Activated gamma-delta T cell treated with Interleukin-2 at 50 U/mL for 16 hours (primary cell): ENCODE measurements at places on chromosomes 2 and 18.

DNA sequence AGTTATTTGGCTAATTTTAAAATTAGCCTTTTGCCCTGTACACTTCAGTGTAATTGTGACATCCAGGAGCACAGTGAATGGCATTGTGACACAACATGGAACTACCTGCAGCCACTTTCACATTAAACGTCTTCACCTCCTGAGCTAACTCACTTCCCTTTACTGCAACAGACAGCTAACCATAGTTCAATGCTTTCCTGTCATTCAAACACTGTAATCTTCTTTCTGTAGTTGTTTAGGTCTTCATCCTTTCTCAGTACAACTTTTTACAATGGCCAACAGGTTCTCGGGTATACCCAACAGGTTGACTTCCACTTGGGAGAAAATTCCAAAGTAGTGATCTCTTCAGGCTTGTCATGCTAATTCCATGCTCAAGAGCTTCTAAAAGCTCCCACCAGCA is 8.6 kb upstream of the AGPS start:
- DNase-seq: no peak

DNA sequence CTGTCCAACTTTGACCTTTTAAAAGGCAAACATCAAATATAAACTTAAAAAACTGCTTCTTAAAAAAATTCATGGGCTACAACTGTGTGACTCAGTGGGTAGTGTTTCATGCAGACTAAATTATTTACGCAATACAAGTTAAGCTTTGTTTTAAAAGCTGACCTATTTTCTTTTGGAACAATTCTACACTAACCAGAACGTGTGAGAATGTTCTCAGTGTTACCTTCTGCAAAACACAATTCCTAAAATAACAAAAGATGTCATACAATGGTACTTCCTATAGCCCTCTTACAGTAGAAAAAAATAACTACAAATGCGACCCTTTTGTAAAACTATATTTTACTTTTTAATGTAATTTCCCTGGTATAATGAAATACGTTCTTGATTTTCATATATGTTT is 793.8 kb upstream of the FSHR start:
- DNase-seq: no peak

- DNase-seq: no peak
Measured at GRCh38 chr2:66604326-66604725, 169.4 kb downstream of the MEIS1 start.

- DNase-seq: no peak
Measured at GRCh38 chr2:45945302-45945717, 293.8 kb downstream of the PRKCE start.

GRCh38 chr2:205188239-205189138 is 493.8 kb upstream of the NRP2 start:
- DNase-seq: no peak

- no peak for DNase-seq
Measured at GRCh38 chr18:46464926-46465655, 191.9 kb downstream of the LOXHD1 start.

DNA sequence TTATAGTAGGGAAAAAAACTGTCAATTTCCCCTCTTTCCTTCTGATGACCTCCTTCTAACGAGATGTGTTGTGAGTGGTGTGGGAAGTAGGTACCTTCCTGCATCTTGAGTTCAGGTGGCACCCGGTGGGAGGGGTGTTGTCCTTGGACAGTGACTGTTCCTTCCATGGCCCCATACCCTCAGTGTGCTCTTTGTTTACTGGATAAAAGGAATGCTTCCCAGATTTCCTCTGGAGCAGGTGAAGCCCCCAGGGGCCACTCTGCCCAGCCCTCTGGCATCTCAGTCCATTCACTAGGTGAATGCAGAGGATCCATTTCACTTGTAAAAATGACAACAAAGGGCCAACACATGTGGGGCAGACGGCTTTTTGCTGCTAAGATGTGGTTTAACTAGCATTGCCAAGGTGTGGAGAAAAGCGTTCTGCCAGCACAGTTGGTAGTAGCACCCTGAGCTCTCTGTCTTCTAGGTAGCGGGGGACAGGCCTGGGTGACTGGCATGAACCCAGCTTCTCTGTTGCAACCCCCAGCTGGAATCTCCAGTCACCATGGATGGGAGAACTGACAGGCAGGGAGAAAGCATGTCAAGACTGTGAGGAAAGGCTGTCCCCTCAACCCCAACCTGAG is 6.9 kb downstream of the GDF7 start:
- no peak for DNase-seq

DNA sequence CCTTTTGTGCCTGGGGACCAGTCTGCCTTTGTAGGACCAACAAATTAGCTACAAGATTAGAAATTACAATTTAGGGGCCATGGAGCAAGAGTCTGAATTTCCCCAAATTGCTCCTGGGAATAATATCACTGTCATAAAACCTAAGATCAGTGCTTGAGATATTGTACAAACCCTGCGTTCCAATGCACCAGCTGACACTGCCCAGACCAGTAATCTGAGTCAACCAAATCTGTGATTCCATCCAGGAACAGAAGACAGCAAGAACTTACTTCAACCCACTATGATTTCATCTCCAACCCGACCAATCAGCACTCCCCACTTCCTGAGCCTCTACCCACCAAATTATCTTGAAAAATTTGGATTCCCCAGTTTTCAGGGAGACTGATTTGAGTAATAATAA is 1305.0 kb upstream of the NRXN1 start:
- no peak for DNase-seq

DNA sequence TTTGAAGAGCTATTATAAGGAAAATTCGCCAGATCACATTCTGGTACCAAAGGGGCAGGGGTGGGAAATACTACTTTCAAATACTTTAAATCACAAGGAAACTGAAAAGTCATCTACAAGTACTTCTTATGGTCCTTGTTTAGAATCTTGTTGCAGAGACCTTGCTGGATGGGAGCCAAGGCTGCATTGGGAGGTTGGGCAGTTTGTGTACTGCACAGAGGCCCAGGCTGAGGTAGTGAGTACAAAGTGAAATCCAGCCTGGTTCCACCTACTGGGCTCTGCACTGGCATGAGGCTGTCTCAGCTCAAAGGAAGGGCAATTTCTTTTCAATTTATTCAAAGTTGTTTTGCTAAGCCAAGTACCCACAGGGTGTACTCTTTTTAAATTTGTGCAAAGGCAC is 140.3 kb upstream of the DLX2 start:
- no peak for DNase-seq

- no peak for DNase-seq
Measured at GRCh38 chr2:156908825-156909224, 348.7 kb upstream of the GALNT5 start.

DNA sequence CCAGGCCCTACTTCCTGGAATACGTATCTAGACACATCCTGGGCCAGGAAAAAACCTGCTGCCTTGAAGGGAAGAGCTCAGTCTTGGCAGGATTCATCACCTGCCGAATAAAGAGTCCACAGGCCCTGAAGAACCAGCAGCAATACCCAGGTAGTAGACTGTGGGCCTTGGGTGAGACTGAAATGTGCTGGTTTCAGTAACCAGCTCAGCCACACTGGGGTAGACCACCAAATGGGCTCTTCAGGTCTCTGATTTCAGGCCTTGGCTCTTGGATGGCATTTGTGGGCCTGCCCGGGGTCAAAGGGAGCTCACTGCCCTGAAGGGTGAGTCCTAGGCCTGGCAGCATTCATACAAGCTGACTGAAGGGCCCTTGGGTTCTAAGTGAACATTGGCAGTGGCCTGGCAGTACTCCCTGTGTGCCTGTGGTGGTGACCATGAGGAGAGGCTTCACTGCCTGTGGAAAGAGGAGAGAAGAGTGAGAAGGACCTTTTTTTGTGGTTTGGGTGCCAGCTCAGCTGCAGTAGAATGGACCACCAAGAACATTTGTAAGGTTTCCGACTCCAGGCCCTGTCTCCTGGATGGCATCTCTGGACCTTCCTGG is 175.1 kb downstream of the ANKRD30B start:
- DNase-seq: no peak

- no peak for DNase-seq
Measured at GRCh38 chr18:59516356-59517155, 157.5 kb upstream of the LMAN1 start.

- peak; percentile 74 for DNase-seq
Measured at GRCh38 chr2:136131961-136132824, 14.2 kb upstream of the CXCR4 start.

GRCh38 chr2:134681201-134681600 is 37.6 kb downstream of the TMEM163 start:
- no peak for DNase-seq

DNA sequence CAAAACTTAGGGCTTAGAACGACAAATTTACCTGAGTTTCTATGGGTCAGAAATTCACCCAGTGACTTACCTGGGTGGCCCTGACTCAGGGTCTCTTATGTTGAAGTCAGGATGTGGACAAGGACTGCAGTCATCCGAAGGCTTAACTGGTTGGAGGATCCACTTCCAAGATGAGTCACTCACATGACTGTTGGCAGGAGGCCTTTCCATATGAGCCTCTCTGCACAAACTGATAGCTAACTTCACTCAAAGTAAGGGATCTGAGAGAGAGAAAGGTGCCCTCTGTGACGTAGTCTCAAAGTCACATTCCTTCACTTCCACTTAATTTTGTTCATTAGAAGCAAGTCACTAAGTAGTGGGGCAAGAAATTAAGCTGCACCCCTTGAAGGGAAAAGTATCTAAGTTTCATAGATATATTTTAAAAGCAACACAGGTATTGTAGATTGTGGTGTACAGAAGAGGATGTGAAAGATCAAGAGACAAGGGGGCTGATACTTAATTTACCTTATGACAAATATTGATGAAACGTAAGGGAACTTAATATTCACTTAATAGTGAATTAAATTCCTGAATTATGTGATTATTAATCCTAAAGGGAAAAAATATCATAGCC is 48.4 kb downstream of the TANK start:
- DNase-seq: no peak

DNA sequence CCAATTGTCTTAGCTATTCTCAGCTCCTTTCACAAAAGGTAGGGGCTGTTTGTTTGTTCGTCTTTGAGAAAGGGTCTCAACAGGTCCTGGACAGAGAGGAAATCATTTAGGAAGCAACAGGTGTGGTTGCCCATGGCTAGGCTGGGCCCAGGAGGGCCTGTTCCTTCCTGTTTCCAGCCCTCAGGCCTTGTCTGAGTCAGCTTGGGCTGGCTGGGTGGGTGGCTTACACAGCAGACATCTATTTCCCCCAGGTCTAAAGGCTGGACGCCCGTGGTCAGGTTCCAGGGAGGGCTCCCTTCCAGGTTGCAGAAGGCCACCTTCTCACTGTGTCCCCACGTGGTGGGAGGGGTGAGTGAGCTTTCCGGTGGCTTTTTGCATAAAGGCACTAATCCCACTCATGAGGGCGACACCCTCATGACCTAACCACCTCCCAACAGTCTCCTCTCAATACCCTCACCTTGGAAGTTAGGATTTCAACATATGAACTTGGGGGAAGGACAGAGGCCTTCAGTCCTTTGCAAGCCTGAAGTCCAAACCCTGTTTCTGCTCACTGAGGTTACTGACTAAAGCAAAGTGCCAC is 45.5 kb downstream of the ARHGEF4 start:
- no peak for DNase-seq

- DNase-seq: no peak
Measured at GRCh38 chr2:118223511-118223991, 135.3 kb downstream of the INSIG2 start.

GRCh38 chr2:168573128-168573903 is 117.2 kb downstream of the CERS6 start:
- DNase-seq: no peak

- DNase-seq: no peak
Measured at GRCh38 chr18:42183746-42184145, 228.7 kb downstream of the PIK3C3 start.

- DNase-seq: no peak
Measured at GRCh38 chr2:237109421-237109934, 23.8 kb downstream of the COPS8 start.

- DNase-seq: no peak
Measured at GRCh38 chr18:23422751-23423418, 30.2 kb upstream of the RIOK3 start.

DNA sequence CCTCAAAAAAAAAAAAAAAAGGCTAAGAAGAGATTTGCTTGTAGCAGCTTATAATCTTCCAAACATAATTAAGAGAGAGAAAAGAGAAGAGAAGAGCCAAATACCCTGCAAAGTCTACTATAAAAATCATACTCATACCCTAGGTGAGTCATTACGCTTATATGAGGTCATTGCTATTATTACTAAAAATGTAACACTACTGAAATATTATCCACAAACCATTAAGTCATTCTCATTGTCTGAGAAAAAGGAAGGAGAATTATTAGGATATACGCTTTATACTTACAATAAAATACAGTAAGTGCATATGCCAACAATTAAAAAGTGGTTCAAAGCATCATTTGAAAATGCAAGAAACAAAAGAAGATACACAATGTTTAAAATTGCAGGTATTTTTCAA is 66.5 kb downstream of the COLEC12 start:
- no peak for DNase-seq

DNA sequence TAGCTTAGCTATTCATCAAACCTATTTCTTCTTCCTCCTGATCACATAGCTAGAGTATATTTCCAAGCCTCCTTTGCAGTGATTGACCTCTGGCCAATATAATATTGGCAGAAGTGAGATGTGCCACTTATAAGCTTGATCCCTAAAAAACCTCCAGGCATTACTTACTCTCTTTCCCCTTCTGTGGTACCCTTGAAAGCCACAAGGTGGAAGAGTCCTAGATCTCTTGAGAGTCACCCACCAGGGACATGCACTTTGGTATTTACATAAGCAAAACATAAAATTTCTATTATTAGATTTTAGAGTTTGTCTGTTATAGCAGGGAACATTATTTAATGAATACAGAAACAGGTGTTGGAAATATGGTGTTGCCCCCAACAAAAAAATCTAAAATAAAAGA is 112.0 kb downstream of the EXOC6B start:
- DNase-seq: no peak

- no peak for DNase-seq
Measured at GRCh38 chr2:231177156-231178025, 21.0 kb upstream of the ARMC9 start.

- DNase-seq: no peak
Measured at GRCh38 chr2:160289831-160290230, 89.8 kb upstream of the ITGB6 start.

DNA sequence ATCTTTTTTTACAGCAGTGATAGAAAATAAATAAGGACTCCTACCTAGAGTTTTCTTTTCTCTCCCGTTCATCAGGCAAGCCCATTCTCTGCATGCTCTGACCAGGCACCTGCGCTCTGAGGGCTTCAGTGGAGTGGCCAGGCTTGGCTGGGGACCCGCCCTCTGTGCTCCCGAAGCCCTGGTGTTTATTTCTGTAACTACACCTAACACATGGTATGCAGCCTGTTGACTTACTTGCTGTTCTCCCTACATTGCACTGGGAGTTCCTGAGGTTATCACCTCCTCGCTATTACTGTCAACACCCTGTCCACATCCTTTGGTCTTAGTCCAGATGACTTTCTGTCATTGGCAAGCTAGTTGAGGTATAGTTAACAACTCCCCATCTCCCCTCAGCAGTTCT is 317.7 kb downstream of the LPIN1 start:
- DNase-seq: peak; percentile 10

DNA sequence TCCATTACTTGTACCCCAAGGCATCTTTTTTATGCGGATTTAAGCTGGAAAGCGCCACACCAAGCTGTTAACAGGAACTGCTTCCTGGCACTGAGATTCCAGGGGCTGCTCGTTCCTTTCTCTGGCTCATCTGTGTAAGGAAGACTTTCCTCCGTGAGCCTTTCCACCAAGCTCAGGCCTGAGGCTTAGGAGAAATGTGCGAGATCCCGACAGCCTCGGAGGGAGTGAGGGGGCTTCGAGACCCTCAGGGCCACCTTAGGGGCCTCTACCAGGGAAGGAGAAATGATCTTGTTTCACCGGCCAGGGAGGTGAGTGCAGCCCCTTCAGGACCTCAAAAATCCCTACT is 17.1 kb downstream of the B3GNT7 start:
- no peak for DNase-seq

- DNase-seq: no peak
Measured at GRCh38 chr2:145811276-145812164, 1291.6 kb upstream of the ZEB2 start.

GRCh38 chr2:70718241-70718640 is 49.8 kb downstream of the ADD2 start:
- no peak for DNase-seq
